CD4-positive, alpha-beta T cell (primary cell): ENCODE measurements at places on chromosomes 5 and 9. TPM values are rescaled to one million over a fixed set of nuclear protein-coding genes. Genes with fewer than 3 reads are reported as not detected.

Gene ITGA2
- total RNA-seq = 0.03 TPM

Gene DMRT3
- total RNA-seq = not detected

Gene TMEM174
- total RNA-seq = not detected

Gene C5orf58
- not detected for total RNA-seq

- no peak for DNase-seq
- H3K4me3 ChIP-seq = no peak overlapping the region
- H3K36me3 ChIP-seq = no peaks in the 10 kb centered on the region
- peaks cover 13% of the 10 kb centered on the region for H3K4me1 ChIP-seq
Observed at GRCh38 chr5:149603920-149604319, 22.6 kb downstream of the ARHGEF37 start.

DNA sequence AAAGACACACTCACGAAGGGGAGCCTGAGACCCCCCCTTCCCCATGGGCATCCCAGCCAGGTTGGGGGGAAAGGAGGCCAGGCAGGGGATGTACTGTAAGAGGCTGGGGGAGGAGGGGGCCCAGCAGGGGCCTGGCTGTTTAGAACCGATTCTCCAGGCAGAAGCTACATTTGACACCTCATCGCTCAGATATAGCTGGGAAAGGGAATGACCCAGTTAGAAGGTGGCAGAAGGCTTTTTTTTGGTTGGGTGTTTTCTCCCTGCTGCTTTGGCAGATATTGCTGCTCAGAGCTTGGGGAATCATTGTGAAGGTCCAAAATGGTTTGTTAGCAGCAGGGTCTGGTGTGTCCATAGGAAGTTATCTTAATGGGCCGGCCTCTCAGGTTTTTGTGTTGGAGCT is 6.0 kb downstream of the CDX1 start:
- peaks cover 14% of the 10 kb centered on the region for H3K27me3 ChIP-seq
- H3K4me3 ChIP-seq = no peak overlapping the region
- no peak overlapping the region for H3K27ac ChIP-seq
- DNase-seq = no peak
- H3K4me1 ChIP-seq = no peaks in the 10 kb centered on the region

DNA sequence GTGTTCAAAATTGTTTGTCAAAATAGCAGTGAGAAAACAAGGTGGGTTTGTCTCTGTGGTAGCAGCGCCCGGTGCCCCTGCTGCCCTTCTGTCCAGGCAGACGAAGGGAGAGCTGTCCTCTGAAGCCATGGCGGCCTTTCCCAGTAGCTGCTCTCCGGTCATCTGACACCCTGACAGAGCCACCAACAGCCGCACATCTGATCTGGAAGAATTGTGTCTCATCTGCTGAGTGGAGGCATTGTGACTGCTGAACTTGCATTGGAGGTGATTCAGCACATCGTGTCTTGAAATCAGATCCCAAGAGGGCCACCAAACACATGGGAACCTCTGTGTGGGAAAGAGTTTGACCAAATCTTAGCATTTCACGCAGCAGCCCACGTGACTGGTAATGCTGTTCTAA is 337.6 kb upstream of the IRX1 start:
- H3K27me3 ChIP-seq = no peaks in the 10 kb centered on the region
- no peaks in the 10 kb centered on the region for H3K36me3 ChIP-seq
- H3K27ac ChIP-seq = no peak overlapping the region
- no peak for DNase-seq
- no peaks in the 10 kb centered on the region for H3K4me1 ChIP-seq
- no peak overlapping the region for H3K4me3 ChIP-seq

GRCh38 chr5:2619216-2619615 is 132.3 kb downstream of the IRX2 start:
- DNase-seq = no peak
- no peak overlapping the region for H3K27ac ChIP-seq

DNA sequence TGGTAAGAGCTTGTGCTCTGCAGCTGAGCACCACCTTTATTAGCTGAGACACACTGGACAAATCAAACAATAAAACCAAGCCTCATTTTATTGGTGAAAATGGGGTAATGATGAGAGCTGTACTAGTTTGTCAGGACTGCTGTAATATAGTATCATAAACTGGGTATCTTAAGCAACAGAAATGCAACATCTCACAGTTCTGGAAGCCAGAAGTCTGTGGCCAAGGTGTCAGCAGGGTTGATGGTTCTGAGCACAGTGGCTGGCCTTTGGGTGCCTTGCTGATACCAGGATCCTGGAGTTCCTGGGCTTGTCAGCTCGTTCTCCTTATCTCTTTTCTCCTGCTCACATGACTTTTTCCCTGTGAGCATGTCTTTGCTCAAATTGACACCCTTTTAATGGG is 513.1 kb downstream of the IRX1 start:
- no peaks in the 10 kb centered on the region for H3K36me3 ChIP-seq
- no peaks in the 10 kb centered on the region for H3K27me3 ChIP-seq
- H3K4me3 ChIP-seq = no peak overlapping the region
- H3K27ac ChIP-seq = no peak overlapping the region

- no peak for DNase-seq
- no peak overlapping the region for H3K4me3 ChIP-seq
- no peaks in the 10 kb centered on the region for H3K36me3 ChIP-seq
- no peak overlapping the region for H3K27ac ChIP-seq
Observed at GRCh38 chr9:121725008-121725775, 73.8 kb downstream of the DAB2IP start.

- peaks cover 23% of the 10 kb centered on the region for H3K27me3 ChIP-seq
- H3K36me3 ChIP-seq = no peaks in the 10 kb centered on the region
- no peak overlapping the region for H3K27ac ChIP-seq
Observed at GRCh38 chr9:129549684-129550083, 71.2 kb downstream of the C9orf50 start.
